HEK293T (cell line): ENCODE measurements at places on chromosomes 13 and 19.

DNA sequence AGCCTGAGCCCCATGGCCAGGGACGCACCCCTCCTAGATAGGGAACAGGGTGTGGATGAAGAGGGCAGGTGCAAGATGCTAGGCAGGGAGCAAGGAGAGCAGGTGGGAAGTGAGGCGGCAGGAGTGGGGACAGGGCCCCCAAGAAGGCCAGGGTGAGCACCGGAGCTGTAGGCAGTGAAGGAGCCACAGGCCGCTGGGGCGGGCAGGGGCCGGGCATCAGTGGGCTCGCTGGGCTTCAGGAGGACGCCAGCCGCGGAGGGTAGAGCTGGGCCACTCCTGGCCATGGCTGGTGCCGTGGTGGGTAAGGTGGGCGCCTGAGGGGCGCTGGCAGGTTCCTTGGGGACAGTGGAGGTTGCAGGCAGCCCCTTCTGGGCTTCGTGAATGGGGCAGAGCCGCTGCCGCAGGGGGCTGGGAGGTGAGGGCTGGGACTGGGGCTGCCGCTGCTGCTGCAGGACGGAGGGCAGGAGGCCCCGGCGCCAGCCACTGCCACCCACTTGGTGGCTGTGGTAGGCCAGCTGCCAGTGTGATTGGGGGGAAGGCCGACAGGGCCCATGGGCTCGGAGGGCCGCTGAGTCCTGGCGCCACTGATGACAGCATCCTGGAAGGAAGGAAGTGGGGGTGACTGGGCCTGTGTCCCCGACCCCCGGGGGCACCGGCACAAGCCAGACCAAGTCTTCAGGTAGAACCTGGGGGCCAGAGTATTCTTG lies 2.1 kb downstream of the NKPD1 start:
- no peak for DNase-seq

DNA sequence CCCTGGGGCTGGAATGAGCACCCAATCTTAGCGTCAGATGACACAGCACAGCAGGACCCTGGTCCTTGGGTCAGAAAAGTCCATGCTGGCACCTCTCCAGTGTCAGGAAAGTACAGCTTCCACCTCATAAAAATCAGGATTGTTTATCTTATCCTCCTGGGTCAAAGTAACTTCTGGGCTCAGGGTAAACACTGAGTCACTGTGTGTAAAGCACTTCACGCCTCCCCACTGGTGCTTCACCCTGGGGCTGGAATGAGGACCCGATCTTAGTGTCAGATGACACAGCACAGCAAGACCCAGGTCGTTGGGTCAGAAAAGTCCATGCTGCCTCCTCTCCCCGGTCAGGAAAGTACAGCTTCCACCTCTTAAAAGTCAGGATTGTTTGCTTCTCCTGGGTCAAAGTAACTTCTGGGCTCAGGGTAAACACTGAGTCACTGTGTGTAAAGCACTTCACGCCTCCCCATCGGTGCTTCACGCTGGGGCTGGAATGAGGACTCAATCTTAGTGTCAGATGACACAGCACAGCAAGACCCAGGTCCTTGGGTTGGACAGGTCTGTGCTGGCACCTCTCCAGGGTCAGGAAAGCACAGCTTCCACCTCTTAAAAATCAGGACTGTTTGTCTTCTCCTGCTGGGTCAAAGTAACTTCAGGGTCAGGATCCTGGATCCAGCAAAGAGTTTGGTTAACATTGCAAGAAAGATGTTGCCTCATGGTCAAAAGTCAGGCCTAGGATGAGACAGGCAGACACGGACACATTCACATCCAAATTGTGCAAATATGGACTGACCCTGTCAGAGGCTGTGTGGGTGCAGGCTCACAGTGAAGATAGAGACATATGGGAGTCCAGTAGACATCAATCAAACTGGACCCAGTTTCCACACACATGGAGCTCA lies 39.2 kb upstream of the CYP2A7 start:
- peak; percentile 26 for DNase-seq

DNA sequence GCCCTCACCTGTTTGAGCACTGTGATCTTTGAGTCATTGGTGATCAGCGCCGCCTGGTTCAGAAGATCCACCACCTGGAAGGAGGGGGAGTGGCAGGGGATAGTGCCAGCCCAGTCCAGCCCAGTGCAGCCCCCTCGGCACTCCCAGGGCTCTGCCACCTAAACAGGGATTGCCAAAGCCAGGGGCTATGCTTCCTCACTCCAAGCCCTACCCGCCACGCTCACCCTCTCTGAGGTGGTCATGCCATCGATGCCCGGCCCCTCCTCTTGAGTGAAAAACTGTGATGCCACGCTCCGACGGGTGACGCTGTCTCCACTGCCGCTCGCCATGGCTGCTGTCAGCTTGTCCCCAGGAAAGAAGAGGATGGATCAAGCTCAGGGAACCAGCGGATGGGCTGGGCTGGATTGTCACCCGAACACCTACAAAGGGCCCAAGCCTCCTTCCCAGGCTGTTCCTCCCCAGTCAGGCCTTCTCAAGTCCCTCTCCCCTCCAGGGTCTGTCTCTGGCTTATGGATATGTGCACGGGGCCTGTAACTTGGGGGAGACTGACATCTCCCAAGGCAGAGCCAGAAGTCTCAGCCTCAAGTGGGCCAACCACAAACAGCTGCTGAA lies 8.7 kb downstream of the SYMPK start:
- no peak for DNase-seq

- no peak for DNase-seq
Measured at GRCh38 chr19:11198769-11199424, 1.6 kb upstream of the KANK2 start.

- DNase-seq = no peak
Measured at GRCh38 chr13:59728896-59729545, 434.7 kb downstream of the DIAPH3 start.
